ENCODE measurements at places on chromosomes 2 and 18.

- no peak for DNase-seq
Observed at GRCh38 chr2:95333056-95333455, 35.9 kb downstream of the KCNIP3 start.

GRCh38 chr2:149070681-149071320, 32.3 kb downstream of the LYPD6B start:
- DNase-seq = no peak

DNA sequence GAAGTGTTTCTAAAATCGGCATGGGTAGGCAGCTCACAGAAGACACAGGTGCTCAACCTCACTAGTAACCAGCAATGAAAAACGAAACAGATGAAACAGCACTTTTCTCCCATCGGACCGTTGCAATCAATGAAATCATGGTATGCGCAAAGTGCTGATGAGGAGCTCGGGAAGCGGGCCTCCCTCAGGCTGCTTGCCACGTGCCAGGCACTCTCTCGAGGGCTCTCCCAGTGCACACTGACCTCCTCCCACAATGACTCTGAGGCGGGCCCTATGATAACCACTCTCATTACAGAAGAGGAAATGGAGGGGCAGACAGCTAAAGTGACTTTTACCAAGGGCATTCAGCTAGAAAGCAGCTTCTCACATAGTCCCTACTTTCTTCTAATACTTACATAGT, 3.8 kb upstream of the ANKRD23 start:
- DNase-seq = no peak

DNA sequence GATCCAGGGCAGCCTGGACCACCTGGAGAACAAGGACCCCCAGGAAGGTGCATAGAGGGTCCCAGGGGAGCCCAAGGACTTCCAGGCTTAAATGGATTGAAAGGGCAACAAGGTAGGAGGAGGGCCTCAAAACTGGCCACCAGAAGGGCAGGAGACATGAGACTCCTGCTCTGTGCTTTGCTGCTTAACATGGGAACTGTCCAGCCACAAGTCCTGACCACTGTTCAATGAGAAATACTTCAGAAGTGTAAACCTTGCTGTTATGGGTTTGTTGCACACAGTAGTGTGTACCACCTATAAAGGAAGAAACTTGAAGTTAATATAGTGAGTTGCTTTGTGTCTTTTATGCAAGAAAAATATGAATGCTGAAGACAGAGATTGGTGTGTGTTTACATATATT, 44.2 kb upstream of the MFF start:
- no peak for DNase-seq

GRCh38 chr18:75654851-75655751, 227.6 kb upstream of the SMIM21 start:
- DNase-seq = no peak

DNA sequence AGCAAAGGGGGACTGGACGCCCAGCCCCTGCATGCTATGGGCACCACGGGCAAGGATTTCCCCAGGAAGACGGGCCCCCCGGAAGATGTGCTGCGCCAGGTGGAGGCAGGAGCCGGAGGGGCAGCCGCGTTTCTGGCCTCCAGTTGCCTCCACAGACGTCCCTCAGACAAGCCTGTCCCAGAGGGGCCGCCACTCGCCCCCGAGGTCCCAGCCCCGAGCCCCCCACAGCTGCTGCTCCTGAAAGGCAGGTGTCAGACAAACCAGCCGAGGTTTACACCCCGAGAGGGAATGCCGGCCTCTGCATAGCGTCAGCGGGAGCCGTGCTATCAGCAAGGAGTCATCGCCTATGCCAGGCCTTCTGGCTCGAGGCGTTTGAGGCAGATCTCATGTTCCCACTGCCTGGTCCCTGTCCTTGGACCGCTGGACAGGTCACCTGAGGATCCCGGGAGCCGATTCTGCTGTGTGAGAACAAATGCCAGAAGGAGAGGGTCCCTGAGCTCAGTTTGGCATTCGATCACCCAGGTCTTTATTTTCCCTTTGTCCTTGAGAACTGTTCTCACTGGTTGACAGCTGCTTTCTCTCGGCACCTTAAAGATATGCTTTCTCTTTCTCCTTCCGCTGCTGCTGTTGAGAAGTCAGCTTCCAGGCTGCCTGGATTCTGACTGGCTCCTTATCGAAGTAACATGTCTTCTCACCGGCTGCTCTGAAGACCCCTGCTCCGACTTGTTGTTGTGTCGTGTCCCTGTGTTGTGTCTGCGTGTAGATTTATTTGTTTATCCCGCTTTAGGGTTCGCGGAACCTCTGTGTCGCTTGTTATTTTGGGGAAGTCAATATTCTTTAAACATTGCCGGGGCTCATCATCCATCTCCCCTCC, 20.6 kb downstream of the CROCC2 start:
- no peak for DNase-seq

DNA sequence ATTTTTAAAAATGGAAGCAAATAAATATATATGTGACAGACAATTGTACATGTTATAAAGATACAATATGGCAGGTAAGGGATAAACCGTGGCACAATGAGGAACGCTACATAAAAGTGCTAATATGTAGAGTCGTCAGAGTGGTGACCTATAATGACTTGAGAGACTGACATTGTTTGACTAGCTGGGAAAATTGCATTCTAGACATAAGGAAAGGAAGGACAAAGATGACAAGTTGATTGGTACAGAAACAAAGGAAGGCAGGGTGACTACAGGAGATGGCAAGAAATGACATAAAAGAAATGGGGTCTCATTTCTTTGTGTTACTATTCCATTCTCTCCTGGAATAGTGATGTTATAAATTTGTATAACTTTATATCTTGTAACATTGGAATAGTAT, 420.4 kb downstream of the DSC3 start:
- no peak for DNase-seq

DNA sequence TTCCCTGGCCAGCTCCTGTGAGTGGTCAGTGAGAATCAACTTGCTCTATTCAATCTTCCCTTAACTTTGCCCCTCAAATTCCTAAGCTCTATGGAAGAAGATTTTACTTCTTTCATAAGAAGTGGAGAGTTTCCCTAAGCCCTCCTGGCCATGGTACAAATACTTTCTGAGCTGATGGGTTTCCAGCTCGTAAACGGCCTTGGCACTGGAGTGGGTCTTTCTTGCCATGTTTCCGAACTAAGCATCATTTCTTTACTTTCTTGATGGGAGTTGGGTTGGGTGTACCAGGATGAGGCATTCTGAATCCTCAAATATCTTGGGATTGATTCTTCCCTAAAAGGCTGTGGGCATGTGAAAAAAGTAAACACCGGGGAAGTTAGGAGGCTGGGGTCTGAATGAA, 72.5 kb downstream of the ACKR3 start:
- no peak for DNase-seq
